ENCODE measurements at places on chromosomes 7 and 10.

- no peak for DNase-seq
Observed at GRCh38 chr7:130882396-130882795, 148.4 kb upstream of the KLF14 start.

- DNase-seq: no peak
Observed at GRCh38 chr10:122051609-122052385, 62.8 kb downstream of the TACC2 start.

GRCh38 chr10:52879091-52879807, 106.7 kb upstream of the MBL2 start:
- DNase-seq: no peak

- DNase-seq: no peak
Observed at GRCh38 chr7:1752771-1753563, 82.9 kb downstream of the ELFN1 start.

DNA sequence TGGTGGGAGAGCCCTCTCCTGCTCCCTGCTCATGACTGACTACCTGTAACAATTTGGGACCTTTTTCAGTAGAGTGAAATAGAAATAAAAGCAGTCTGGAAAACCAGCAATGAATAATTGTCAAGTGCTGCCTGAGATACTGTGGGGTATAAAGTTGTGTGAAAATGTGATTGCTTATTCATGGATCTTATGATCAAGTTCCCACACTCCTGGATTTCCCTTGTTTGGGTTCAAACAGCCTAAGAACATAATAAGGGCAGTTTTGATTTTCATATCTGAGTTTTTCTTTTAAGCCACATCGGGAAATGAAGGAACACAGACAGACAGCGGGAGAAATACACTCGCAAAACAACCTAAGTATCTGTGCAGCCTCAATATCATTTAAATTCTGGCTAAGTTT, 52.9 kb downstream of the CALD1 start:
- DNase-seq: no peak

- no peak for DNase-seq
Observed at GRCh38 chr10:131730771-131731497, 169.9 kb upstream of the PPP2R2D start.

DNA sequence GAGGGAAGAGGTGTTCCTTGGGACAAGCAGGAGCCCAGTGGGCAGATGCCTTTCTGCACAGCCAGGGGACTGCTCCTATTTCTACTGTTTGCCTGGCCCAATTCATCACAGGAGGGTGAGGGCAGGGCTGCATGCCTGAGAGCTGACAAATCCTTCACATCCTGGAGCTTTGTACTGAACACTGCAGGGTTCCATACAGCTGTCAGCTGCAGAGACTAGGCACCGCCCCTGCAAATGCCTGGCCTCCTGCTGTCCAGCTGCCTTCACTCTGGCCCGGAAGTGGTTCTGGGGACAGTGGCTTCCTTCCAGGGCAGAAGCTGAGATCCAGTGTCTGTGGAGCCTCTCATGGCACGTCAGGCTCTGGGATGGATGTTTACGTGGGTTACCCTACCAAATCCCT, 470.7 kb downstream of the DNAJB6 start:
- no peak for DNase-seq

DNA sequence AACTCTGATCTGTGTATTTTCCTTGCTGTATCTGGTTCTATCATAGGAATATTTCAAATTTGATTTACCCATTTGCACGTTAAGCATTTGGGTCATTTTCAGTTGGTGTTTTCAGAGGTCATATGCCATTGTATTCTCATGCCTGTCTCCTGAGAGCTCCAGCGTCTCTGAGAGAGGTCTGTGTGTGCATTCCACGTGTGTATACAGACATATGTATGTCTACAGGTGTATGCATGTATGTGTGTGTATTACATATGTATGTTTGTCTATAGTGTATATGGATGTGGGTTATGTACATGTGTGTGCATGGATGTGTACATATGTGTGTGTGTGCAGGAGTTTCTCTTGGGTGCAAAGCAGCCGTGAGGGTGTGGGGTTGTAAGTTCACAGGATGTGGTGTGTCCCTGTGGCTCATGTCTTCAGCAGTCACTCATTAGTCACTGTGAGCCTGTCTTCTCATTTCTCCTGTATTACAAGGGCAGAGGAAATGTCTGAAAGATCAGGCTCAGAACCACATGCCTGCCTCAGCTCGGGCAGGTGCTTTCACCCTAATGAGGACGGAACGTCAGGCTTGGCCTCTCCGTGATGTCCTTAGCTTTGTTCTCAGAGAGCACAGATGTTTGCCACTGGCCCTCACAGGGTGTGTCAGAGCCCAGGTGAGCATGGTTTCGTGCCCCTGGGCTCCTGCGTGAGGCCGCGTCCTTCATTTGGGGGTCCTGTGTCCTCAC, 101.6 kb downstream of the NKX6-2 start:
- no peak for DNase-seq

DNA sequence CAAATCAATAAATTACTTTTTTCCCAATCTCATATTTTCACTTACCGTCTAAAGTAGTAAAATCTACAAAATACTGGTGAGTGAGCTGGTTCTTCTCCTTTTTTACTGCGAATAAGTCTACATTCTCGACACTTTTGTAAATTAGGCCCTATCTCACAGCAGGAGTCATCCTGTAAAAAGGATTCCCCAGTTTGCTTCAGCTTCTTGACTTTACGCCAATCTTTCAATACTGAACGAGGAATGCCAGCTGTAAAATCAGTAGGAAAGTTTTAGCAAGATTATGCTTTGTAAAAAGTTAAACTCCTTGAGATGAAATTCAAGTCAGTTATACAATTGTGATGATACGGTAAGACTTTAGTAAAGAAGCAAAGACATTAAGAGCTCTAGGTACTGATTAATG, 67.3 kb downstream of the NRBF2 start:
- DNase-seq: no peak

DNA sequence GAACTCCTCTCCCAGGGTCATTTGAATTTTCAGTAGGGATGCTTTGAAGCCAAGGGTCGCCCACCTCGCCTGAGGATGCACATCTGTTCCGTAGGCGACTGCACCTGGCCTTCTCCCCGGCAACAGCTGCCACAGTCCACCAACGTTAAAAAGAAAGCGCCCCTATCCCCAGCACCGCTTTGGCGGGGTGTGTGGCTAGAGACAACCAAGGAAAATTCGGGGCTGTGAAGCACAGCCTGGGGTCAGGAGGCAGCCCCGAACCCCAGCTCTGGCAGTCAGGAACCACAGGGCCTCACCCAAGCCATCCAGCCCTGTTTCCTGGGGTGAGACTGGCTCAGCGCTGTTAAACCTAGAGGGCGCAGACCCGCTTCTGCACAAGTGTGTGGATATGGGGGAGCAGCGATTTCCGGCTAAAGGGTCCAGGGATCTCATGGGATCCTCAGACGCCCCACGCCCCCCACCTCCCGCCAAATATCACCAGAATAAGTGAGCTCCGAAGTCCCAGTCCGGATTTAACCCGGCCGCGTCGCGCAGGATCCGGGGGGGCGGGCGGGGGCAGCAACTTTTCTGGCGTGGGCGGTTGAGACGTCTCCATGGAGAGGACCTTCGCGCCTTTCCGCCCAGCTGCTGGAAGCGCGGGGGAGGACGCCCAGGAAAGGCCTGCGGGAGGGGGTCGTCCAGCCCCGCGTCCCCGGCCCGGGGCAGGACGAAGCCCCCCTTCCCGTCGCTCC, 822 bp downstream of the ZC3HAV1L start:
- no peak for DNase-seq

- DNase-seq: no peak
Observed at GRCh38 chr7:20932785-20933527, 146.3 kb upstream of the SP8 start.

DNA sequence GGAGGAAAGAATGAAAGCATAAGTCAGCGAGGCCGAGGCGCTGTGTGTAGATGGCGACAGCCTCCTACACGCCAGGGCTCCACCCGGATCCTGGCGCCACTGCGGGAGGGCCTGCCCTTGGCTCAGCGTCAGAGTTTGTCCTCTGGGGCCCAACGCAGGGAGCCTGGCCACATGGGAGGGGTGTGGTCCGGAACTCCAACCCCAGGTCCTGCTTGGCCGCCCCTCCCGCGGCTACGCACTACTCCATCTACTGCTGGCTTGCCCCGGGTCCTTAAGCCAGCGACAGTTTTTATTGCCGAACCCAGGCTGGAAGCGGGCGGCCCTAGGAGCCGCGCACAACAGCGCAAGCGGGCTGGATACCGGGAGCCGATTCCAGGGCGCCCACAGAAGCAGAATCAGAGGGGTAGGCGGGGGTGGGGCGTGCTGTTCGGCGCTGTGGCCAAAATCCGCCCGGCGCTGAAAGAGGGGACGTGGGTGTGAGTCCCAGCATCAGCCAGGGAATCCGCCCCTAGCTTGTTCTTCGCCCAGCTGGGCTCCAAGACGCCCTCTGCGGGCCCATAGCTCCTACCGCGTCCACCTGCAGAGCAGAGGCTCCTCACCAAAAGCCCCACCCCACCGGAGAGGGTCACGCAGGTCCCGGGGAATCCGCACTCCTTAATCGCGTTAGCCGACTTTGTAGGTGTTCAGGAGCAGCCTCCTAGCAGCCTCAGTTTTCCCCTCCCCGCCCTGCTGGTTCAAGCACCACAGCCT, 4.5 kb downstream of the KAZALD1 start:
- peak; percentile 7 for DNase-seq

GRCh38 chr10:91528768-91529167, 104.1 kb downstream of the PPP1R3C start:
- no peak for DNase-seq

DNA sequence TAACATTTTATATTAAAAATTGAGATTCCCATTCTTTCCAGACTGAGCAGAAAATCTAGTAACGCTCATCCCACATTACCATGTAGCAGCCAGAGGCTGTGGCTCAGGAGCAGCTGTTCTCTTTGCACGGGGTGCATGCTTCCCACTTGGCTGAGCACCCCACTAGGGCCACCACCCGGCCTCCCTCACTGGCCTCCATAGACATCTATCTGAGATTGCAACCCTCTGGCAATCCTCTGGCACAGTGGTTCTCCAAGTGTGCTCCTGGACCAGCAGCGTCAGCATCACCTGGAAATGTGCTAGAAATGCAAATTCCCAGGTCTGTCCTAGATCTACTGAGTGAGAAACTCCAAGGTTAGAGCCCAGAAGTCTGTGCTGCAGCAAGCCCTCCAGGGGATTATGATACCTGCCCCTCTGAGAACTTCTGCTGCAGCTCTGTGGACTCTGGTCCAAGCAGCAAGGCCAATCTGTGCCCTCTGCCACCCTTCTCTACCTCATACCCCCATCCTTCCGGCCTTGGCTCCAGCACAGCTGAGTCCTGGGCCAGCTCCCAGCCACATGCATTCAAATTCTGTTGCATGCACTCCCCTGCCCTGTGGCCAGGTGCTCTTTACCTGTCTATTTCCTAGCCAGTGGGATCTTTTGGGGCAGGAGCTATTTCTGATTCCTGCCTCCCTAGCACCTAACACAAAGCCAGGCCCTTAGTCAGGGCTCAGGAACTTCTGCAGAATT, 301.5 kb downstream of the GRID1 start:
- no peak for DNase-seq

GRCh38 chr10:132944510-132944909, 2.1 kb upstream of the CFAP46 start:
- no peak for DNase-seq

GRCh38 chr7:75072981-75073283, 670 bp downstream of the RCC1L start:
- no peak for DNase-seq

DNA sequence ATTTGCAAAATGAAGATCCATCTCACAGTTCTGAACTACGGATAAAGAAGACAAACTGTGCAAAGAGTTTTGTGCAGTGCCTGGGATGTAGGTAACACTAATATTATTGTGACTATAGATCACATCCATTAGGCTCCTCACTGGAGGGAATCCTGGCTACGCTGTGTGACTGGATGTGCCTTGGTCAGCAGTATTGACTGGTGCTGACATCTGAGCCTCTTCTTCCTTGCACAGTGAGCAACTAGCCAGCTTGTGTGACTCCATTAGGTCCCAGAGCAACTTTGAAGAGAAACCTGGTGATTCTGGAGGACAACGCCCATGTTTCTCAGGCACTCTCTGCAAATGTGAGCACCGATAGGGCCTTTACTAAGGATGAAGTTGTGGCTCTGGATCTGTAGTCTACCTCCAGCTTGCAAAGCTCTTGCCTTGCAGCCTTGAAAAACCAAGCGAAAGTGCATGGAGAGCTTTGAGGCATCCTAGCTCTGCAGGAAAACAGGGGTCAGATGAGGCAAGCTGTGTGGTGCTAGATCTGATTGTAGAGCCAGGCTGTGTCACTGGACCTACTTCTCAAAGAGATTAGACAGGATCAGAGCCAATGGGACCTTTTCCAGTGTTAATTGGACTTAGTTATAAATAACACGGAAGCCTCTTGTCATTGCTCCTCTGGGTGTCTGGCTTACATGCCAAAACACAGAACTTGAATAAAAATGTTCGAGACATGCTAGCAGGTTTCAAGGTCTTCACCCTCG, 303.6 kb upstream of the LYZL1 start:
- DNase-seq: no peak

Measured in NCI-H1930 (cell line).